ENCODE measurements at places on chromosomes 5 and 9.

- DNase-seq = no peak
These were observed 1.7 kb downstream of the CANX start for GRCh38 chr5:179700401-179700918.

GRCh38 chr5:11892832-11893231 is 11.4 kb downstream of the CTNND2 start:
- DNase-seq = no peak

GRCh38 chr5:150541895-150542294 is 34.0 kb downstream of the NDST1 start:
- no peak for DNase-seq

DNA sequence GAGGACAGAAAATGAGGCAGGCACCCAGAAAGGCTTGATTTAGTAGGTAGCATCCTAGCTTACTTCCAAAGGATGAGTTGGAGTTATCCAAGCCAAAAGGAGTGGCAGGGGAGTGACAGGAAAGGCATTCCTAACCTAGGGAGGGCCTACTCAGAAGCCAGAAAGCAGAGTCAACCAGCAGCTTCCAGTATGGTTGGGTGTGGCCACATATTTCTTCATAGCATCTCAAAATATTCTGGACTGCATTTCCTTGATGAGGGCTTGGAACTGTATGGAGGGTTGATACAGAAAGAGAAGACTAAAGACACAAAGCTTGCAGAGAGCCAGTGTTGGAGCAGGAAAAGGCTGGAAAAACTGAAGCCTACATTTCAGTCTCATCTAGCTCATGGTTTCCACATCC is 656.8 kb upstream of the DMAC1 start:
- no peak for DNase-seq

- DNase-seq = no peak
These were observed 322.2 kb upstream of the GRIA1 start for GRCh38 chr5:153168241-153168640.

GRCh38 chr5:58327289-58327688 is 132.6 kb downstream of the PLK2 start:
- no peak for DNase-seq

- no peak for DNase-seq
These were observed 39.2 kb downstream of the HSPA4 start for GRCh38 chr5:133091034-133091433.

DNA sequence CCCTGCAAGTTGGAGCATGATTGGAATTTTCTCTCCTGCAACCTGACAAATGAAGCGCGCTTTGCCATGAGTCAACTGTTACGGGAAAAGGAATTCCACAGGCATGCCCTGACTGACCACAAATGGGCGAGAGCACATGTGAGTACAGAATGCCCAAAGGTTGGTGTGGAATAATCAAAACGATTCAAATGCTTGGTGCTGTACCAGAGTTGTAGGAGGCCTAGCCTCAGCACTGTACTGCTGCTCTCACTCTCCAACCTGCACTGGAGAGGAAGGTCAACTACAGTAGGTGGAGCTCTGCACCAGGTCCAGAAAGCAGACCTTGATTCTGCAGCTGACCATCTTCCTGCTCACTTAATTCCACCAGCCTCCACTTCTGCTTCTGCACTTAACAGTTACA is 406.9 kb upstream of the ACTBL2 start:
- no peak for DNase-seq

DNA sequence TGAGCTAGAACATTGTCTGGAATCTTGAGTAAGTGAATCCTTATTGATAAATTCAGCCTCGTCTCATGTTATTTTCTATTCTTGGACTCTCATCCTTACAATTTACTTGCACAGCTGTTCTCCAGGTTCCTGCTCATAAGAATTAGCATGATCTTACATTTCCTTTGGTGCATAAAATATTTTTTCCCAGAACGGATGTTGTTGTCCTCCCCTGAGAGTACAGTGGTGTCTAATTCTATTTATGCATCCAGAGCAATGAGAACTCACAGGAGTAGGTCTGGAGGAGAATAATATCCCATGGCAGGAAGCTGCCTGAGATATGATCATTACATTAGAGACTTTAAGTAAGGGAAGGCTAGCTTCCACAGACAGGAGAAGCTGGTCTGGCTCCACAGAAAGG is 178.4 kb upstream of the MAST4 start:
- no peak for DNase-seq

DNA sequence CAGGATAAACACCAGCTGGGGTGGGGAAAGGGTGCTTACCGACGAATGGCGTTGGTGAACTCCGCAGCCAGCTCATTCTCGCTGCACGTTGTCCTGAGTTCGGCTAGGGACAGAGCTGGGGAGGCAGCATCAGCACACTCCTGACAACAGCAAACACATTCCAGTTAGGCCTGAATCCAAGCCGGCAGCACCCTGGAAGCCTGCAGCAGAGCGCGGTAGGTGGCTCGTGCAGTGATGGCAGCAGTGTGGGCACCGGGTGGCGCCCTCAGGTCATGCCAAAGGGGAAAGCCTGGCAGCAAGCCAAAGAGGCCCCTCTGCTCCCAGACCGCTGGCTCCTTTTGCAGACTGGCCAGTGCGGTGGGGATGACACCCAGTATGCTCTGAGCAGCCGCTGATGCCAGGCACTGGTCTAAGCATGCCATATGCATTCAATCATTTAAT is 66.9 kb downstream of the DCP2 start:
- peak; percentile 81 for DNase-seq

GRCh38 chr9:75873712-75874111 is 16.8 kb upstream of the PCSK5 start:
- DNase-seq = no peak

DNA sequence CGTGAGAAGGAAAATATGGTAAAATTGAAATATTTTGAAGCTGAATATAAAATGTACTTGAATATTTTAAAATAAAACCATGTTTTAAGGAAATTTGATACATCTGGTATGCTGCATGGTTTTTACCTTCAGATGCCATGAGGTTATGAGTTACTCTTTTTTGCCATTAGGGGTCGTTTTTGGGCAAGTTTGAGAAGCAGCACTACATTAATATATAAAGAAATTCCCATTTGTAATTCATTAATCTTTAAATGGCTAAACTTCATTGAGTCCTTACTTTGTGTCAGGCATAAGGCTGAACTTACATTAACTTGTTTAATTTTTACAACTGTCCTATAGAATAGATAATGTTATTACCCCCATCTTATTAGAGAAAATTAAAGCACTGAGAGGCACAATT is 152.3 kb downstream of the KDM4C start:
- no peak for DNase-seq

GRCh38 chr9:128416014-128416413 is 4.6 kb upstream of the CERCAM start:
- DNase-seq = no peak

DNA sequence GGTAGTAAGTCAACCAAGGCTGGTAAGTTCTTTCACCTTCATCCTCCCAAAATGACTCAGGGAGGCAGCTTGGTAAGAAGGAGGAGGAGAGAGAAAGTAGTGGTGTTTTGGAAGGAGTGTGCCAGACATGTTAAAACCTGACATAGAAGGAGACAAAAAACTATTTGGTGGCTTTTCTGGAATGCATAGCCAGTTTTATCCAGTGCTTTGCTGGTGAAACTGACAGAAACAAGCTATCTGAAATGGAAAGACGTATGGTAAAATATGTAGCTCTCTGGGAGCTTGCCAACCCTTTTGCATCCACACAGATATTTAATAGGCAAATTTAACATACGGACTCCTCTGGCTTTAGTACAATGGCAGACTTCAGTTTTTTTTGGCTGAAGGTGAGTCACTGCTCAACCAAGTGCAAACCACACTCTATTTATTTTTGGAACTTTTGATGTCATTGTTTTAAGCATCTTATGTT is 45.4 kb downstream of the RAB14 start:
- DNase-seq = no peak

- no peak for DNase-seq
These were observed 1.4 kb upstream of the NFX1 start for GRCh38 chr9:33288828-33289483.

DNA sequence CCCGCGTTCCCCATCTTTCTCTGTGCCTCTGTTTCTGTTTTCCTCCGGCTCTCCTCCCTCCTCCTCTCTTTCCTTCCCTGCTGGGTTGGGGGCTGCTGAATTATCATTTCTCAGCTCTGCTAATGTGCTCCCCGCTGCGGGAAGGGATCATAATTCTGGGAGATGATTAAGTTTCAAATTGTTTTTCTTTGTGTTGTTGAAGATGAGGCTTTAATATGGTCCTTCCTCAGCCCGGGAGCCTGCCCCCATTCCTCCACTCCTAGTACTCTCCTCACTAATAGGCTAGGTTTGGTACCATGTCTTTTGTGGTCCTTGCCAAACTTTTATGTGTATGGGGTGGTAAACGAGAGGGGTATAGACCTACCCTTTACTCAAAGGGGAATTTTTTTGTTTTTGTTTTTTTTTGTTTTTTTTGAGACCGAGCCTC is 5.7 kb upstream of the PCDH1 start:
- no peak for DNase-seq

GRCh38 chr9:22790329-22790728 is 343.7 kb downstream of the DMRTA1 start:
- no peak for DNase-seq

DNA sequence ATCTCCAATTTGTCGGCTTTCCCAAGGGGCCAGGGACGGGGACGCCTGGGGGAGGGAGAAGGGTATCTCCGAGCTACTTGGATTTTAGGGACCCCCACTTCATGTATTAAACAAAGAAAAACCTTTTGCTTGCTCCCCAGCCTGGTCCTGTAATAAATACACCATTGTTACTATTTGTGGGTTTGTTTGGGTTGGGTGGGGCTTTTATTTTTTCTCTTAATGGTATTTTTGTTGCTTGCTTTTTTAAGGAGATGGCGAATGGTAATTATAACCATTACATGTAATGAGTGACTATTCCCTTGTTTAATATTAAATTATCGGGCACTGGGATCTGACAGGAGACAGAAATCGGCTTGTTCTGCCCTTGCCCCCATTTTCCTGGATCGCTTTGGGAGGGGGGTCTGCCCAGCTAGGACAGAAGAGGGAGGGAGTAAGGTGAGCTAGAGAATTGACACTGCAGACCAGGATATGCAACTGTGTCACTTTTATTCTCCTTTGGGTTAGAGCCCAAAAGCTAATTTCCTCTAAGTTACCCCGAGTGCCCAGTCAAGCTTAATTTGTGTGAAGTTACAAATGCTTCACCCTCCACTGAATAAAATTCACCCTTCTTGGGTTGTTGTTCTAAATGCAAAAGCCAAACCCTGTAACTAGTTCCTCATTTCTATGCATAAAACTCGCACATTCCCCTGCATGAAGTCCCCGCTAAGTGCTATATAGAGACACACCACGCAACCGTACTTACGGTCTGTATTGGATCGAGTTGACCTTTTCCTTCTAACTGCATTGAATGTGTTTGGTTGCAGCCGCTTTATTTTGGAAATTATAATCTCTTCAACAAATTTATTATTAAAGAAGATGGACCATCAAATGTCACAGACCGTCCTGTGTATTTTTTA is 1.6 kb upstream of the ZNF608 start:
- DNase-seq = no peak

GRCh38 chr9:128621730-128622455 is 34.8 kb downstream of the DYNC2I2 start:
- no peak for DNase-seq

DNA sequence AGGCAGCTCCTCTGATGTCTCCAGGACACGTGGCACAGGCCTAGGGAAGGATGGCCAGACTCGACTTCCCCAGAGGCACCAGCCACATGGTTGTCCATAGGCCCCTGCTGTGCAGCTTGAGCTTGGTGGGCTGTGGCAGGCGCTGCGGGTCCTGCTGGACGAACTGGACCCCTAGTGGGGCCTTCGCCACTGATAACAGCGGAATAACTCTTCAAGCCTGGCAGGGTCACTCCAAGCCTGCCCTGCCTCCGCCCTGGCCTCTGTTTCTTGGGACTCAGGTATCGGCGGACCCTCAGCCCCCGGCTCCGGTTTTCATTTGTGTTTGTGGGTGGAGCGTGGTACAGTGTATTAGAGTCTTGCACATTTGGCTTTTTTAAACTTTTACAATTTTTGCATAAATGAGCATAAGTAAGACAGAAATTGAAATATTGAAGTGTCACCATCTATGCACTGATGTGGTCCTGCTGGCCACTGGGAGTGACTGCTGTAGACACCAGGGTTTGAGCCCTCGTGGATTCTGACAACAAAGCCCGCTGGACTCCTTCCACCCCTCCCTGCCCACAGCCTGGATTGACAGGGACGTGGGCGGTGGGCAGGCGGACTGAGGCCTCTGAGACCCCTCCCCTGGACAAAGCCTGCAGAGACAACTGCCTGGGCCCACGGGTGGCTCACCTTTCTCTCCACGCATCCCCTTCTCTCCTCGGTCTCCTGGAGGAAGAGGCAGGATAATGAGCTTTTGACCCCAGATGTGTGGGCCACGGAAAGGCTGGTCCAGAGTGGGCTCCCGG is 3.8 kb downstream of the FCN1 start:
- DNase-seq = no peak

DNA sequence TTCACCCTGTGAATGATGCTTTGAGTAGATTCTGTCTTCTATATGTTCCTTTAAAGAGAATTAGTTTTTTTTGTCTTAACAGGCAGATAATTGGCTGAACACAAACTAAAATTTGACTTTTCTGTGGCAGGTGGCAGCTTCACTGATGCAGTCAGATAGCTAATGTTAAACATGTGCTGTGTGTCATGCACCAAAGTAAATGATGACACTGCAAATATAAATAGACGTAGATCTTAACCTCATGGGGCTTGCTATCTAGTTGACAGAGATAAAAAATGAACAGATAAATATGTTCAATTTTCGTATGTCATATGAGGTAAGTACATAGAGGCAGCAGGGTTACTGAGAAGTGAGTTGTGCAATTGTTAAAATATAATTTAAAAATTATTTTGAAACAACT is 82.7 kb downstream of the PARP8 start:
- DNase-seq = no peak

- DNase-seq = no peak
These were observed 439.0 kb upstream of the PTGER4 start for GRCh38 chr5:40240671-40241070.

DNA sequence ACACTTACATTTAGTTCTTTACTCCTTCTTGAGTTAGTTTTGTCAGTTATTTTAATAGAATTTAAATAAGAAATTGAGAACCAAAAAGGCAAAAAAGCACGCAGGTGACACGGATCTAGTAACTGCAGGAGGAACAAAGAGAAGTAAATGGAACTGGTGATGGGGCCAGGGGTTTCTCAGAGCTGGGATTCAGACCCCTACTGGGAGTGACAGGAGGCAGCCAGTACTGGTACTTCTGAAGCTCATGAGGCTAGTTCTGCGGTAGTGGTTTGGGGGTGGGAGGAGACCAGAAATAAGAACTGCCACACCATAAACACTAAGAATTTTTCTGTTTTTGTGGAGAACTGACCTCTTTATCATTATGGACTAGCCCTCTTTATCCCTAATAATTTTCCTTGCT is 48.2 kb downstream of the OXCT1 start:
- peak; percentile 11 for DNase-seq

DNA sequence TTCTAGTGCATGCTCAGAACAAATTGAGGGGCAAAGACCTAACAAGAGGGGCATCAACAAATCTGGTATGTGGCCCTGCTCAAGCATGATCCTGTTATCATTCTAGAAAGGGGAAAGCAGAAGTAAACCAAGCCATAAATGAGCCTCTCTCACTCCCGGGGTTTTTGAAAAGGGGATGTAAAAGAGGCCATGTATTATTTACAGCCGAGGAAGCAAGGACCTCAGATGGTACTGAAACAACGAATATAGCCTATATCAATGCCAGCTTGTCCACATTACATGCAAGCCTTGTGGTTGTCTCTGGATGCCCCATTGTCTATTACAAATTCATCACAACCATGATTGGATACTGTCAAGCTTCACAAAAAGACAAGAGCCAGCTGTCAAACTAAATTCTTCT is 211.3 kb downstream of the DCP2 start:
- DNase-seq = no peak

Measured in WTC11 (cell line).